Stimulated activated CD8-positive, alpha-beta memory T cell treated with anti-CD3 and anti-CD28 coated beads, Interleukin-15, amount 100 ng/mL, for 4 hours (primary cell): ENCODE measurements at places on chromosomes 11 and 22.

DNA sequence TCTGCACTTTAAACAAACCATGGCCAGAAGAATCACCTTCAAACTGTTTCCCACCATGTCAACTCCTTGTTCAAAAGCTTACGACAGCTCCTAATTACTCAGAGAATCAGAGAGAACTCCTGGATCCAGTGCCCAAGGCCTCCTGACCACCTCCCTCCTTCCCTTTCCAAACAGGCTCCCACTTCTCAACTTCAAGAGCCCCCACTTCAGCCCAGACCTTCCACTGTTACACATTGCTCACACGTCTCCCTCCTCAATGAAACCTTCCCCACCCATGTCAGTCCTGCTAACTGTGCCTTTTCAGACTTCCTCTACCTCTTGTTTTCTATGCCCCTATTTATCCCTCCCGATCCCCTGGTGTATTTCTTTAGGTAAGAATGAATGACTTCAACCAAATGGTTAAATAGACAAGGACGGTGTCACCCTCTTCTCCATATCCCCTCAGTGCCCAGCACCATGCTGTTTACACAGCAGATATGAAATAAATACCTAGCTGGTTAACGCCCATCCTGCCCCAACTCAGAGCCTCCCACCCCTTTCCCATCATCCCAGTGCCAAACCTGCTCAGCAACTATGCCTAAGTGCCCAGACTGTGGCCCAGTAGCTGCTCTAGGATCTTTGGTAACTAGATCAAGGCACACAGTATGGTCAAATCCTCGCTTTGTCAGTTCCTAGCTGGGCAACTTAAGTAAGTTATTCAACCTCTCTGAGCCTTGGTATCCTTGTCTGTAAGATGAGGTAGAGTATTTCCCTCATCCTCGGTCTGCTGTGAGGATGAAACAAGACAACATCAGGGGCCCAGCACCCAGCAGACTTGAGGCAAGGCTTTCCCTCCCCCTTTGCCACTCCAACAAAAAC, 36.8 kb downstream of the PLEKHA7 start:
- DNase-seq = no peak

GRCh38 chr11:63884196-63884932, 32.6 kb downstream of the RCOR2 start:
- no peak for DNase-seq

GRCh38 chr22:50500452-50500851, 7.0 kb downstream of the LMF2 start:
- DNase-seq = no peak

GRCh38 chr11:76795290-76795935, 12.3 kb downstream of the TSKU start:
- DNase-seq = no peak

GRCh38 chr11:32935462-32936029, 42.9 kb downstream of the QSER1 start:
- no peak for DNase-seq

DNA sequence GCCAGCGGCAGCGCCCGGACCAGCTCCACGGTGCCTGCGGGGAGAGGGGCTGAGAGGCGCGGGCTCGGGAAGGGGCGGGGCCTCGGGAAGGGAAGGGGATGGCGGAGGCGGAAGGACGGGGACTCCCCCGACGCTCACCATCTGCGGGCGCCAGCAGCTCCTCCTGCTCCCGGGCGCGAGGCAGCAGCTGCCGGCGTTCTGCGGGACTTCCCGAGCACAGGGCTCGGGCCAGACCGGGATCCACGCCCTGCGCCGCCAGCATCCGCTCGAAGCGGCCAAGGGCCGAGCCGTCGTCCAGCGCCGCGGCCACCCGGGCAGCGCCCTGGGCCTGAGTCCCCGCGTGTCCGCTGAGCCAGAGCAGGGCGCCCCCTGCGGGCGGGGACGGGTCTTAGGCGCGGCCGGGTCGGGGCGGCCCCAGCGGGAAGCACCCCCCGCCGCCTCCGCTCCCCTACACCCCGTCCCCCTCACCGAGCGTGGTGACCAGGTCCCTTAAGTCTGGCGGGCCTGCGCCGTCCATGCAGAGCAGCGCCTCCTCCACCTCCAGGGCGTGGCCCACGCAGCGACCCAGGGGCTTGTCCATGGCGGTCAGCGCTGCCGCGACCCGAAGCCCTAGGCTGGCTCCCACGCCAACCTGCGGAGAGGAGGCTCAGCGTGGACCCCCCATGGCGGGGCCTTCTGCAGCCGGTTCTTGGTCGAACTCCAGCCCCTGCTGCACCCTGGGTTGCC, 873 bp upstream of the SCO2 start:
- DNase-seq = peak; percentile 71

GRCh38 chr22:25745341-25746011, 3.5 kb downstream of the MYO18B start:
- no peak for DNase-seq

GRCh38 chr11:68983801-68984200, 3.0 kb upstream of the MRGPRD start:
- DNase-seq = no peak

DNA sequence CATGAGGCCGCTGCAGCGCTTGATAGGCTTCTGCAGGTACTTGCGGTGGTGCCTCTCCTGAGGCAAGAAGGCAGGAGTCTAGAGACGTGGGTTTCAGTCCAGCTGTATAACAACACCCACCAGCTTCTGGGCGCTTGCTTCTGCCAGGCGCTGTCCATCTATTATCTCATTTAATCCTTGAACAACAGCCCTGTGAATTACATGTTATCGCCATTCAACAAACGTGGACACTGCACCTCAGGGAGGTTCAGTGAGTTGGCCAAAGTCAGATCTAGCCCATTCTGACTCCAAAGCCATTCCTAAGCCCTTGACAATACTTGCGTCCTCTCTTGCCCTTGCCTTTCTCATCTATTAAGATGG, 436 bp upstream of the FAM181B start:
- no peak for DNase-seq

GRCh38 chr11:4087551-4087950, 7.0 kb upstream of the RRM1 start:
- no peak for DNase-seq

GRCh38 chr11:86464509-86465221, 90.0 kb downstream of the CCDC81 start:
- DNase-seq = no peak

DNA sequence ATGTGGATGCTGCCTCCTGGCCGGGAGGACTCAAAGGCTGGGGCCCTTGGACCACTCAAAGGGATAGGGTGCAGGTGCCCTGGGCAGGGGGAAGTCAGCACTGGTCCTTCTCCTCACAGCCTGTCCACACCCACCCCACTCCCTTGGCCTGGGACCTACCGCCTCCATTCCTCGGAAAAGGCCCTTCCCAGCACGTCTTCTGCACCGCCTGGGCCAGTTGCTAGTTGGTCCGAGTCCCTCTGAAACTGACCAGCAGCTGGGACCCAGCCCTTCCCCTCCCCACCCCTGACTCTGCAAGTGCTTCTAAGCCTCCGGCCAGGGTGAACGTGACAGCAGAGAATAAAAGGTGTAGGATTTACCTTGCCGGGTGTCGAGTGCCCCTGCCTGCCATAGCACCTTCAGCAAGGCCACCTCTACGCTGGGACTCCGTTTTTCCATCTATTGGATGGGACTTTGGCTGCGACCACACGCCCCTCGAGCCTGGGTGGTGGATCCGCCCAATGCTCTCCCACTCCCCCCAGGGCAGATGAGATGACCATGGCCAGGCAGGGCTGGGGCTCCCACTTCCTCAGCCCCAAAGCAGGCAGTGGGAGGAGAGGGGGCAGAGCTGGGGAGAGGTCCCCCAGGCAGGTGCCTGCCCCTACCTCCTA, 37.3 kb downstream of the OSBPL5 start:
- no peak for DNase-seq

- no peak for DNase-seq
Measured at GRCh38 chr11:86247608-86248007, 3.1 kb downstream of the EED start.

DNA sequence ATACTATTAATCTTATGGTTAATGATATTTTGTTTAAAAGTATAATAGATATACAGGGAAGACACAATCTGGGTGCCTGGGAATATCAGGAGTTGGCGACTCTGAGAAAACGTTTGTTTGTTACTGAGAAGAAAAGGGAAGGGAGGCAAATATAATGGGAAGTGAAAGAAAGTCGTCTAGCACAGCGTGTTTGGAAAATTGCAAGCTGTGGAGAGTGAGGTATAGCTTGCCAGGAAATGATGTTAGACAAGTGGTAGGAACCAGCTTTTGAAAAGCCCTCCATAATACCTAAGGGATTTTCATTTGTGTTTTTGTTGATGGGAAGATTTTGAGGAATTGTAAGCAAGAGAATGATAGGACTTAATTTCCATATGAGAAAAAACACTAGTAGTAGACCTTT, 322.2 kb downstream of the LUZP2 start:
- DNase-seq = no peak

DNA sequence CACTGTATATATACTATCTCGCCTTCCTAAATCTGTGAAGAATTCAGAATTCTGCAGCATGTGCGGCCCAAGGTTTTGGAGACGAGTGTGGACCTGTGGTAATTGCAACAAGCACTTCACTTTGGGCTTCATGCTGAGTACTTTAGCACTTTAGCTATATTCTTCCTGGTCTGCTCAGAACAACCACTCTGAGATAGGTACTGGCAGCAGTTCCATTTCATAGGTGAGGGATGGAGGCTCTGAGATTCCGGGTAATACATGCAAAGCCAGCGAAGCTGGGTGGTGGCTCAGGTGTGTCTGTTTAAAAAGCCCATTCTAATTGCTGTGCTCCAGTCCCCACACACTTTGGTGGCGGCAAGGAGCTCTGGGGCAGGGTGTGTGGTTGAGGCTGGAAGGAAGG, 6.4 kb downstream of the ELF5 start:
- no peak for DNase-seq

DNA sequence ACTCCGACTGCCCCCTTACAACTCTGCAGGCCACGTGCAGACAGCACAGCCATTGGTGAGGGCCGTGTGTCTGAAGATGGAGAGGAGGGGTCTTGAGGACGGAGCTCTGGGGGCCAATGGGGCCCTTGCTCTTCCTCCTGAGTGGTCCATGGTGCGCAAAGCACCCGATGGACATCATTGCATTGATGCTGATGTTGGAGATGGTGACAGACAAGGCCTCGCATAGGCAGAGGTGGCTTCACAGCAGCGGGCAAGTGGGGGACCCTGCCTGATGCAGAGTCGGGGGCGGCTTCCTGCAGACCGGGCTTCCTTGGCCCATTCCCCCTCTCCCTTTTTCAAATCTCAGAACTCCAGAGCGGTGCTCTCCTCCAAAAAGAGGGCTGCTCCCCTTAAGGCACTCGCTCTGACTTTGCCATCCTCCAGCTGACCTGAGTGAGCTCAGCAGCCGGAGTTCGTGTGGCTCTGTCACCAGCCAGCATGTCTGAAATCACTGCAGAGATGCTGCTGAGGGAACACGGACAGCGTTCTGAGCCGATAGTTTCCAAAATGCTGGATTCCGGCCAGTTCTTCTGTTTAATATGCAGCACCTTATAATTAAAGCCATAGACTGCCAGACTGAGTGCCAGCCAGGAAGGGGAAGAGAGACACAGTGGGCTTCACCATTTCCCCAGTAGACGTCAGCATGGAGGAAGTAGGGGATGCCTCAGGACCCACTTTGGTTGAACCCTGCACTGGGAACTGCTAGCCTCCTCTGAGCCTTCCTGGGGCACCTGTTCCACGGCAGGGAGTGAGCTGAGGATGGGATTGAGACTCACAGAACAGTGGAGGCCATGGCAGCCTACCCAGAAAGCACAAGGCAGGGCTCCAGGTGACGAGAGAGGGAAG, 278.2 kb downstream of the BRD1 start:
- no peak for DNase-seq

- DNase-seq = no peak
Measured at GRCh38 chr11:130435671-130436070, 7.3 kb upstream of the ADAMTS8 start.

GRCh38 chr22:45752036-45752435, 80.4 kb downstream of the ATXN10 start:
- no peak for DNase-seq

GRCh38 chr22:50175191-50175461, 4.6 kb downstream of the PANX2 start:
- DNase-seq = no peak

DNA sequence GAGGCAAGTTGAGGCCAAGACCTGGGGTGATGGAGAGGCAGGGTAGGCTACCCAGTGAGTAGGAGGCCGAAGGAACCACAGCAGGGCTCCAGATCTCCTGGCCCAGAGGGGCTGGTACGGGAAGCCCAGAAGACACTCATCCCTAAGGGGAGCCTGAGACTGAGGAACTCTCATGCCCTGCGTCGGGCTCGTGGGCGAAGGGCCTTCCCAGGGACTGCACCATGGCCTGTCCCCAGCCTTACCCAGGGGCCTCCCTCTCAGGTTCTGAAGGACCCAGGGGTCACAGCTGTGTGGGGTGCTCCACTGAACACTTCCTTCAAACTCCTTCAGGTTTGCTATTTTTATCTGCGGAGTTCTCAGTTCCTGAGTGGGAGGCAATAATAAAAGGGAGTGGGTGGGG, 15.8 kb upstream of the SYT12 start:
- DNase-seq = no peak

DNA sequence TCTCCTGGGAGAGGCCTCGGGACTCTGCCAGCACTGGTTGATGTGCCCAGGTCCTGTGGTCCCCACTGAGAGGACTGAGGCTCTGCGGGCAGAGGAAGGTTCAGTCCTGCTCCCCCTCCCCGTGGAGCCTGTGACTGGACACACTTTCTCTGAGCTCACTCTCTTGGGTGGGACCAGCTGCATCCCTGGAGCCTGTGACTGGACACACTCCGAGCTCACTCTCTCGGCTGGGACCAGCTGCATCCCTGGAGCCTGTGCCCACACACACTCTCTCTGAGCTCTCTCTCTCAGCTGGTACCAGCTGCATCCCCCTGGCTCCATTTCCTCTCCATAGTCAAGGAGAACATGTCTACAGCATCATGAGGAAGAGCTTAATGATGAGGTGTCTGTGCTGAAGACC, 39.5 kb downstream of the TOLLIP start:
- no peak for DNase-seq

DNA sequence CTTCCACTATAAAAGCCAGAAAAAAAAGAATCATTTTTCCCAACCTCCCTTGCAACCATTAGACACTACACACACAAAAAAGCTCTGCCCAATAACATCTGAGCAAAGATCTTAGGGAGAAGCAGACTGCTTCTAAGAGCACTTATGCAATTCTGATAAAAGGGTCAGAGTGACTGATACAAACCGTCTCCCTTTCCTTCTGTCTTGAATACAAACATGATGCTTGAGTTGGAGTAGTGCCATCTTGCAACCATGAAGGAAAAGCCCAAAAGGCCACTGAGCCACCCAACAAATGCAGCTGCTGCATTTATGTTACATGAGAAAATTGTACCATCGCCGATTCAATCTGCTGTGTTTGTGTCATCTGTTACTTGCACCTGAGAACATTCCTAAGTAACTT, 47.6 kb upstream of the EED start:
- no peak for DNase-seq

DNA sequence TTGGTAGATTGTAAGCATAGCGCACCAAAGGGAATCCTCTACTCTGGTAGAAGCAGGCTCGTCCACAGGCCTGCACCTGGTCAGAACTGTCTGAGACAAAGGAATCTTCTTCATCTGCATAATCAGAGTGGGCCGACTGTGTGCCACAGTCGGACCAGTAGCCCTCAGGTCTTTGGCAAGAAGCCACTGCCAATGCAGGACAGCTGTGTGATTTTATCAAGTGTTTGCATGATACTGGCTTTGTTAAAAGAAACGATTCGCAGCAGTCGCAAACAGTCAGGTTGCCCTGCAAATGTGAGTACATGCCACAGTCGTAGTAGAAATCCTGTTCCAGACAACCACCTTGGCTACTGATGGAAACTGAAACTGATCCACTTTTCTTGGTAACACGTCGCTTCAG, 4.9 kb upstream of the CCDC34 start:
- no peak for DNase-seq

- DNase-seq = no peak
Measured at GRCh38 chr11:30451167-30451566, 128.3 kb downstream of the ARL14EP start.

GRCh38 chr22:44379817-44380755, 67.3 kb upstream of the SHISAL1 start:
- DNase-seq = no peak
